ENCODE measurements at places on chromosomes 6 and 20. TPM values are rescaled to one million over a fixed set of nuclear protein-coding genes. Genes with fewer than 3 reads are reported as not detected.

- peak; percentile 37 for DNase-seq
Observed at GRCh38 chr6:32933661-32934085, 7.2 kb downstream of the HLA-DMB start.

- DNase-seq = no peak
Observed at GRCh38 chr20:62365814-62366369, 1.2 kb downstream of the LAMA5 start.

DNA sequence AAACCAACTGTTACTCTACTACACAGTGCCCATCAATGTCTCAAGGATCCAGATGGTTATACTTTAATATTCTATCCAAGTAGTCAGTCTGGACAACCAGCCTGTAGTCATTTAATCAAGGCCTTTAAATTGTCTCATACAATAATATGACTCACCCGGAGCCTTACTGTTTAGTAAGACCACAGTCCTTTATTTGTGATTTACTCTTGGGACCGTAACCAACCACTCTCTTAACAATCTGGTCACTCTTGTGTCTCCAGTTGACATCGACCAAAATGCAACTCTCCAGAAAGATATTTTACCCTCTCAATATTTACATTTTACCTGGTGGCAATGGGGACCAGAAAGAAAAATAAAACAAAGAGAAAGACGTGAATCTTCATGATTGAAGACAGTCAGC lies 14.9 kb downstream of the DEFB114 start:
- no peak for DNase-seq

DNA sequence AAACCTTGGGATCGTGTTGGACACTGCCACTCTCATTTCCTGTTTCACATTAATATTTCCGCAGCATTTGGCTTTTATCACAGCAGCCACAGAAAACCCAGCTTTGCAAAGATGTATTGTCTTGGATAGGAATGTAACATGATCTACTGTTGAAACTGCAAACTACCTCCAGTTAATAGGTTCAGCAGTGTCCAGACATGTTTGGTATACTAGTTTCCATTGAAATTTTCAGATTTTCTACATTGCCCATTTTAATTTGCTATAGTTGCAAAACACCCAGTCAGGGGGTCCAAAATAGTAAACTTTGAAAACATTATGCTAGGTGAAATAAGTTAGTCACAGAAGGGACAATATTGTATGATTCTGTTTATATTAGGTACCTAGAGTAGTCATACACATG lies 3.3 kb downstream of the ANKRD6 start:
- no peak for DNase-seq

- DNase-seq = no peak
Observed at GRCh38 chr6:24453921-24454320, 35.5 kb downstream of the GPLD1 start.

DNA sequence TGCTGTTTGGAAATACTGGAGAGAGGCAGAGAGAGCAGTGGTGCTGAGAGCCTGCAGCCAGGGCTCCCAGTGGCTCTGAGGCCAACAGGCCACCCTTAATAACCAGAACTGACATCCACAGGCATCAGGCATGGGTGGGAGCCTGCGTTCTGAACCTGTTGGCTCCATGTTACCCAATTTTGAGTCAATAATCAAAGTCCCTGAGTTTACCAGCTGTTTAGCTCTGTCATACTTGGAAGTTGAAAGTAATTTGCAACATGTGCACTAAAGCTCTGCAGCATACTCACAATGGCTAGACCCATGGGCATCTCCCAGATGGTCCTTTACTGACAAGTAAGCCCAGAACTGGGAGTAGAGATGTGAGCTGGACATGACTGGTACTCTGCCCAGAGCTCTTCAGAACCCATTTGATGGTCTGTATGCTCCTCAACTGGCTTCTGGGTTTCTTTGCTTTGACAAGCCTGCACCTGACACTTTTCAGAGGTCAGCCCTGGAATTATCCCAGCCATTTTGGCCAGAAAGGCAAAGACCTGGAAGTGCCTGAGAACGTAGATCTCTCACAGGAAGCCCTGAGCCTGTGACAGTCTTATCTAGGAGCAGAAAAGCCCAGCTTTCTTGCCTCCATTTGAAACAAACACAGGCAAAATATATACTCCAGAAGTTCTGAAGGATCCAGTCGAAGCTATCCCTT lies 122.4 kb upstream of the CITED2 start:
- DNase-seq = no peak

DNA sequence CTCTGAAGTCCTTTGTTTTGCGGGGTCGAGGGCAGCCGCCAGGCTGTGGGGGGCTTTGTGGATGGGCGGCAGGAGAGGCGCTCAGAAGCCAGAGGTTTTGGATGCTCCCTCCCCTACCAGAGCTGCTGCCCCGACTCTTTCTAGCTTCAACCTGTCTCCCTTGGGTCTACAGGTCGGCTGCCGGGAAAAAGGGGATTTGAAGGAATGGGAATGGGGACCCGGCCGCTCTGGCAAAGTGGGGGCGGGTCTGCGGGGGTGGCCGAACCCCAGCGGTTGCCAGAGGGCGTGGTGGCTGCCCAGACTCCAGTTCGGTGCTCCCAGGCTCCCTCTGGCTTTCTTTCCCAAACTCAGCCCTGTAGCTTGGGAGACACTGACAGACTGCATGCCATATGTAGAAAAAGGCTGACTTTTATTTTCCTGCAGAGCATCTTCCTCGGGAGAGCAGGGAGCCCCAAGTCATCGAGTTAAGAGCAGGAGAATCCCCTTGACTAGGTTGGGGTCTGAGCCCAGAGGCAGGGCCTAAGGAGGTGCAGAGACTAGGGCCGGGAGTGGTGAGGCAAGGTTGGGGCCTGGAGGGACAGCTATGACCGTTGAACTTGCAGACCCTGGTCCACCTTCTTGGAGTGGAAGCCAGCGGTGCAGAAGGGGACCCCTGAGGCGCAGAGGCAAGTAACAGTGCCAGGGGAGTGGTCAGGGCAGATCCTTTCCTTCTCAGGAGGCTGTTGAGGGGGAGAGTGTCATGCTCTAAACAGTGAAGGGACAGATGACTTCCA lies 1.4 kb upstream of the PPP1R18 start:
- no peak for DNase-seq

GRCh38 chr20:32010101-32010500 lies at the start of gene CCM2L:
Gene CCM2L, plus strand, starts transcription at chr20:32010438. Its CDS starts 17 bp downstream, at chr20:32010455.
- no peak for DNase-seq

DNA sequence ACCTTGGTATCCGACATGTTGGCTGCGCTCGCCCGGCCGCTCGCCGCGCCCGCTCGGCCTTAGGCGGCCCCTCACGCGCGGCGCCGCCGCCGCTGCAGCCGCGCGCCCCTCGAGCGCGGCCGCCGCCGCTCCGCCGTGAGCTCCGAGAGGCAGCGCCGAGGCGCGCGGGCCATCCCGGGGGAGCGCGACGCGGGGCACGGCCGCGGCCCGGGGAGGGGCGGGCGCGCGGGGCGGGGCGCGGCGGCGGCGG lies at the start of gene KIF13A:
TSS of gene KIF13A (minus strand) at position 189 of the 250 bp plus-strand sequence. CDS start at position 17, 172 bp downstream.
- no peak for DNase-seq

- no peak for DNase-seq
Observed at GRCh38 chr20:50895111-50895830, 36.0 kb downstream of the ADNP start.

GRCh38 chr6:28673787-28674671 lies 148.3 kb downstream of the GPX5 start:
- DNase-seq = peak; percentile 52

- DNase-seq = no peak
Observed at GRCh38 chr6:170174124-170174770, 116.6 kb downstream of the DLL1 start.

DNA sequence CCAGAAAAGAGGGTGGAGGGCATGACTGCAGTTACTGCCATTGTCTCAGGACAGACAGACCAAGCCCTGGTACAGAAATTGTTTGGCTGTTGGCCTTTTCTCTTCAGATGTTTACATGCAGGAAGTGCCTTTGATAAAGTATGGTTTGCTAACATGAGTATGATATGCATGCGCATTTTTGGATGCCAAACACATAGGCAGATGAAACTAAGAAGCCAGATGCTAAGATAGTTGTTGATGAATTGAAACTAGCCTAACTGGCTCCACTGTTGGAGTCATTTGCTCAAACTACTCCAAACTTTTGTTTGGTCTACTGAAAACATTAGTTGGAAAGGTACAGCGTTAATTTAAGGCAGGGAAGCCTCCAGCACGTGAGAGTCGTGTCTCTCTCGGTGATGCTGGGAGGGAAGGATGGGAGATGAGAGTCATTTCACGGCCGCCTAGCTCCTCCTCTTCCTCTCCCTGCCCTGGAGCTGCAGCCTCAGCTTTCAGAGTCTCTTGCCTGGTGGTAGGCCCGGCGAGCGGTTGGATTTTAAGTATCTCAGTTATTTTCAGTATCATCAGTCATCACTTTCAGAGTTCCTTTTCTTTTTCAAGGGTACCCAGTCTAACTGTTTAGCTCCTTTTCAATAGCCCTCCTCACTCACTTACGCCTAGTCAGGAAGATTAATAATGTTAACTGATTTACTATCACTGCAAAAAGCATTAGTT lies 29.7 kb downstream of the RREB1 start:
- no peak for DNase-seq

DNA sequence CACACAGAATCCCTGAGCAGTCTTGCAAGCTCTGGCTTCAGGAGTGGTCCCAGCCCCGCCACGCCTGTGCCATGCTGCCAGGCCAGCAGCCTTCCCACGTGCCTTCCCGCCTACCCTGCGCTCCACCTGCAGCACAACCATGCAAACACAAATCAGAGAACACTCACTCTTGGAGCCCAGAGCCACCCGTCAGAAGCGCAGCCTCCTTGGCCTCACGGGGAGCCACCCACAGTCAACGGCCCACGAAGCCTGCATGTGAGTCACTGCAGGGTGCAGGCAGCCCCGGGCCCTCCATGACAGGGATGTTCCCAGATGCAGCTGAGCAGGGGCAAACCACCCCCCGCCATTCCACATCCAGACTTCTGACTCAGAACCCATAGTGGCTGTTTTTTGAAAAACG lies 217.0 kb downstream of the DLL1 start:
- DNase-seq = no peak

DNA sequence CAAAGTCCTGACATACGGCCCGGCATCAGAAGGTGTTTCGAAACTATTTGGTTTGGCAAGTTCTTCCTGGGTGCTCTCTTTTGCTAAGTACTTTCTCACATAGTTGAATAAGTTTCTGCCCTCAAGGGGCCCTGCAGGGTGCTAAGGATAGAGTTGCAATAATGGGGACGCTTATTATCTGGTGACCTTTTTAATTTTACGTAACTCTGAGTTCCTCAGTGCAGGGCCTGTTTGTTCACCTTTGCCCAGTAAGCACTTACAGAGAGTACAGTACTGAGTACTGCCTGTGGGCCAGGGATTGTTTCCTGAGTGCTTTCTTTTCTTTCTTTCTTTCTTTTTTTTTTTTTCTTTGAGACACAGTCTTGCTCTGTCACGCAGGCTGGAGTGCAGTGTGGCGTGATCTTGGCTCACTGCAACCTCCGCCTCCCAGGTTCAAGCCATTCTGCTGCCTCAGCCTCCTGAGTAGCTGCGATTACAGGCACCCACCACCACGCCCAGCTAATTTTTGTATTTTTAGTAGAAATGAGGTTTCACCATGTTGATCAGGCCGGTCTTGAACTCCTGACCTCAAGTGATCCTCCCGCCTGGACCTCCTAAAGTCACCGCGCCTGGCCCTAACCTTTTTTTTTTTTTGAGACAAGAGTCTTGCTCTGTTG lies 4.5 kb upstream of the PXMP4 start:
- DNase-seq = no peak

GRCh38 chr6:170233286-170234205 lies 57.3 kb downstream of the DLL1 start:
- no peak for DNase-seq

DNA sequence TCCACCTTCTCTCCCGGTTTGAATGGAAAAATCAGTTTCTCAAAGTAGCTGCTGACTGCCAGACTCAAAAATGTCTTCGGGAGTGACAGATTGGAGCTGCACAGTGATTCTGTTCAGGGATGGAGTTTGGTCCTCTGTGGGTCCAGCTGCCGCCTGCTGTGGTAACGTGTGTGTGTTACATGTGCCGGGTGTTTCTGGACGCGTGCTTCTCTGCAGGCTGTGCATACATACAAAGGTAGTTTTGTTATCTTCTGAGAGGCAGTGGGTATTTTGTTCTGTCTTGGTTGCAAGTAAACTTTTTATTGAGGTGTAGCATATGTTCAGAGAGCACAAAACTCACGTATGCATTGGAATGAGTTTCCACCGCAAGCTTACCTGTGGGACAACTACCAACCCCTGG lies 41.3 kb upstream of the NAA20 start:
- DNase-seq = no peak

DNA sequence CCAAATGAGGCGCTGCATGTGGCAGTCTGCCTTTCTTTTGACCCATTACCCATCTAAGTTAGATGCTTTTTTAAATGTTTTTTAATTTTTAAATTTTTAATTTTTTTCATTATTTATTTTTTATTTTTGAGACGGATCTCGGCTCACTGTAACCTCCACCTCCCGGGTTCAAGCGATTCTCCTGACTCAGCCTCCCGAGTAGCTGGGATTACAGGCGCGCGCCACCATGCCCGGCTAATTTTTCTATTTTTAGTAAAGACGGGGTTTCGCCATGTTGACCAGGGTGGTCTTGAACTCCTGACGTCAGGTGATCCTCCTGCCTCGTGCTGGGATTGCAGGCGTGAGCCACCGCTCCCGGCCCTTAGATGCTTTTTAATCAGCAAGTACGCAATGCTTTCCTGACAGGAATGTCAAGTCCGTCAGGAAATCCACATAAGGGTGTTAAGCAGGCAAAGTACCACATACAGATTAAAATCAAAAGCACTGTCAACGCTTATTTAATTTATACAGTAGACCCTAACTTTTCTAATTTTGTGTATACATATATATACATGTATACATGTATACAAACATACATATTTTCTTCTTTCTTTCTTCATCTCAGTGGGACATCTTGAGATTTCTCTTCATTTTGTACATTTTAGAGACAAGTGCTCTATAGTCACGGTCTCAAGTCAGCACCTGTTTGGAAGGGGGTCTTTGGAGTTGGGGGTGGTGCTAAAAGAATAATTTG lies 995 bp upstream of the GSTA4 start:
- DNase-seq = peak; percentile 47

The SLC44A4 gene
- polyA plus RNA-seq = 53.4 TPM

The CLDN20 gene
- 1.1 TPM for polyA plus RNA-seq

The ATP6V1G2 gene
- polyA plus RNA-seq = 4.8 TPM

The BCAS4 gene
- polyA plus RNA-seq = 4.8 TPM

The KIF25 gene
- polyA plus RNA-seq = 0.87 TPM

The PBOV1 gene
- 0.07 TPM for polyA plus RNA-seq
